K562 (cell line): ENCODE measurements at places on chromosomes 12 and 14. TPM values are rescaled to one million over a fixed set of nuclear protein-coding genes. Genes with fewer than 3 reads are reported as not detected.

LYZ gene
- total RNA-seq = 31.9 and 32.0 TPM in 2 replicates

KRT82 gene
- total RNA-seq = not detected in 2 replicates

KRT75 gene
- not detected in 2 replicates for total RNA-seq

GPR162 gene
- total RNA-seq = 1.4 and 1.7 TPM in 2 replicates

SIX6 gene
- not detected in 2 replicates for total RNA-seq

SLC35F4 gene
- not detected in 2 replicates for total RNA-seq

CARMIL3 gene
- total RNA-seq = 0.11 TPM in 1 of 2 replicates, not detected in the other

FLRT2 gene
- total RNA-seq = 0.02 and 0.04 TPM in 2 replicates

MANSC4 gene
- total RNA-seq = not detected in 2 replicates

DNAJC22 gene
- total RNA-seq = 0.62 and 0.69 TPM in 2 replicates

GRCh38 chr12:116263844-116264243, 13.6 kb downstream of the MED13L start:
- no peaks in the 10 kb centered on the region for H3K27me3 ChIP-seq
- DNase-seq = no peak
- peaks cover 5% of the 10 kb centered on the region; the same call in 1 of the 2 replicates for H3K4me1 ChIP-seq
- no peak overlapping the region for H3K4me3 ChIP-seq

DNA sequence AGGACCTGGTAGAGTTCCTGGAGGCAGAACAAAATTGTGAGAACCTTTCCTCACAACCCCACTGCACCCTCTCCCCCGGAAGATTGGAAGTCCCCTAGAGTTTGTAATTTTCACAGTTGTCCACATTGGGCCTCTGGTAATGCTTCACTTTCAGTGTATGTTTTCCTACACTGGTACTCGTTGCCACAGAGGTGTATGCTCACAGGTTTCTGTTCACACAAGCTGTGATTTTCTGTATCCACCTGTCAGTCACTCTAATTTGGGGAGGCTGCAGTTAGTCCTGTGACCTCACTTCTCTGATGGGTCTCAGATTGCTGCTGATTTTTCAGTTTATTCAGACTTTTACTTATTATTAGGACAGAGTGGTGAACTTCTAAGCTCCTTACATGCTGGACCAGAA, 66.4 kb upstream of the BMP4 start:
- no peaks in the 10 kb centered on the region for H3K4me1 ChIP-seq
- H3K27me3 ChIP-seq = no peaks in the 10 kb centered on the region
- no peaks in the 10 kb centered on the region for H3K36me3 ChIP-seq
- no peak overlapping the region for H3K27ac ChIP-seq
- no peak for DNase-seq
- H3K4me3 ChIP-seq = no peak overlapping the region

DNA sequence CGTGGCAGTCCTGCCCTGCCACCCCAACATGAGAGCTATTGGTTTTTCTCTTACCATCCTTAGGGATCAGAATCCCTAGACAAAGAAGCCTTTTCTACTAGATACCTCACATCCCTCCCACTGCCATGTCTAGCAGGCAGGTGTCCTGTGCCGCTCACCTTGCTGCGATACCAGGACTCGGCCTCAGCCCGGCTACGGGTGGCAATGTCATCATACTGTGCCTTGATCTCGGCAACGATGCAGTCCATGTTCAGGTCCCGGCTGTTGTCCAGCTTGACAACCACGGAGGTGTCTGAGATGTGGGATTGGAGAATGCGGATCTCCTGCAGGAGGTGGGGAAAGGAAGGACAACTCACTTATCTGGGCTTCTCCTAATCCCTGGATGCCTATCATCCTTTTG, 4.5 kb downstream of the KRT83 start:
- H3K4me3 ChIP-seq = no peak overlapping the region
- H3K36me3 ChIP-seq = no peaks in the 10 kb centered on the region
- H3K4me1 ChIP-seq = no peaks in the 10 kb centered on the region

DNA sequence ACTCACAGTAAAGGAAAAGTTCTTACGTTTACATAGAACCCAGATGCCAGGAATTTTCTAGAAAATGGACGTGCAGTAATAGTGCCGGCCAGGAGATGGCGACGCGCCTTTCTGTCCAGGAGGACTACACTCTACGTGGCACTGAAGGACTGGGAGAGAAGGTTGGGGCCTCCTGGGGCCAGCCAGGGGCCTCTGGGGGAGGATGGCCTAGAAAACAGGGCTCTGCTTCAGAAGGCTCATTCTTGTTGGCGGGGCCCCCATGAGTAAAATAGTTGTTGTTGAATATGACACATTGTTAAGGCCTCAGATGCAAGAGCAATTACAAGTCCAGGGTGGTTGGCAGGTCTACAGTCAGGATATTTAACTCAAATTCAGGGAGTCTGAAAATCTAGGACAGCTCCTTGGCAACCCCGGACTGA, 120.1 kb upstream of the MAX start:
- H3K36me3 ChIP-seq = no peaks in the 10 kb centered on the region
- H3K4me3 ChIP-seq = no peak overlapping the region
- DNase-seq = peak; percentile 52

DNA sequence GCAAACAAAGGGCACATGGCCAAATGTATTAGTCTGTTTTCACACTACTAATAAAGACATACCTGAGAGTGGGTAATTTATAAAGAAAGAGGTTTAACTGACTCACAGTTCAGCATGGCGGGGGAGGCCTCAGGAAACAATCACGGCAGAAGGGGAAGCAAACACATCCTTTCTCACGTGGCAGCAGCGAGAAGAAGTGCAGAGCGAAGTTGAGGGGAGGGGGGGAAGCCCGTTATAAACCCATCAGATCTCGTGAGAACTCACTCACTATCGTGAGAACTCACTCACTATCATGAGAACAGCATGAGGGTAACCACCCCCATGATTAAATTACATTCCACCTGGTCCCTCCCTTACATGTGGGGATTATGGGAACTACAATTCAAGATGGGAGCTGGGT, 66.1 kb downstream of the ST8SIA1 start:
- DNase-seq = no peak
- no peak overlapping the region for H3K4me3 ChIP-seq
- no peaks in the 10 kb centered on the region for H3K36me3 ChIP-seq
- H3K27me3 ChIP-seq = no peaks in the 10 kb centered on the region

- no peak overlapping the region for H3K27ac ChIP-seq
- no peaks in the 10 kb centered on the region for H3K36me3 ChIP-seq
- DNase-seq = no peak
- H3K4me3 ChIP-seq = no peak overlapping the region
Observed at GRCh38 chr14:61109288-61109687, 128.2 kb downstream of the SLC38A6 start.

DNA sequence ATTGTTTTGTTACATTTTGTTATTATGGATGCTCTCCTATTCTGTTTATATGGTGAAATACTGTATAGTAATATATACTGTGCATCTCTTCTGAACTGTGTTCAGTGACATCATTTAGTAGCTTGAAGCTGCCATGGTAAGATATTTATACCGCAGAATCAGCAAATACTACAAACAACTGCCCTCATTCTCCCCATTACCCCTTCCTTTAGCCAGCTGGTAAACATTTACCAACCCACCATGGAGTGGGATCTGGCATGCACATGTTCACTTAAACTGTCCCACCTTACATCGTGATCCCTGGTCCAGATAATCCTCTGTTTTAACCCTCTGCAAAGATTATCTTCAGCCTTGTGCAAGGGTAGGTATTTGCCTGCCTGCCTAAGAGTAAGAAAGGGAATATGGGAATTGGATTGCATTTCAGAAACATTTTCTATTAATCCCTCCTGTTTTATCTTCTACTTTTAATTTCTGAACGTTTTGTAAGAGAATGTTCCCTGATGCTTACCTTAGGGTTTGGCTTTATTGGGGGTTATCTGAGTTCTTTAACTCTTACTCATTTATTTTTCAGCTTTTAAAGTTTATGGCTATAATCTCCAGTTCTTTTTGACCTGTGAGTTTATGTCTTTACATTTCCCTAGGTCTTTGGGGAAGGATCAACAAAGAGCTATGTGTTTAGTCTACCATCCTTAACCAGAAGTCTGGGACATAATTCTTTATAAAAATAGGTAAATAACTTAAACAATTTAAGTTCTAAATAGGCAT, 46.5 kb downstream of the FBXO34 start:
- peaks cover 22% of the 10 kb centered on the region for H3K36me3 ChIP-seq
- H3K4me3 ChIP-seq = no peak overlapping the region

GRCh38 chr12:98403385-98403784, 112.0 kb upstream of the TMPO start:
- no peak overlapping the region for H3K27ac ChIP-seq
- DNase-seq = no peak
- H3K4me3 ChIP-seq = no peak overlapping the region
- no peaks in the 10 kb centered on the region for H3K27me3 ChIP-seq
- H3K36me3 ChIP-seq = no peaks in the 10 kb centered on the region
- H3K4me1 ChIP-seq = peaks cover 14% of the 10 kb centered on the region; the same call in 2 of the 3 replicates

DNA sequence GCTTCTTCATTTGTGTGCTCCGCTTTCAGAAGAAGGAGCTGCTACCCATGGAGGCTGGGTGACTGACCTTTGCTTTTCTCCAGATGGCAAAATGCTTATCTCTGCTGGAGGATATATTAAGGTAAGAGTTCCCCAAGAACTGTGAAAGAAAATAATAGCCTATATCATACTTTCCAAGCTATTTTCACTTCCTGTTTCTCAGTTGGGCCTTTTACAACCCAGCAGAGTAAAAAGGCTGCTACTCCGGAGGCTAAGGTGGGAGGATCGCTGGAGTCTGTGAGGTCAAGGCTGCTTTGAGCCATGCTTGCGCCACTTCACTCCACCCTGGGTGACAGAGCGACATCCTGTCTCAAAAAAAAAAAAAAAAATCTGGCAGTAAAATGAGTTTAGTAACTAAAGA, 82.1 kb downstream of the APAF1 start:
- H3K36me3 ChIP-seq = peaks cover 19% of the 10 kb centered on the region
- no peak for DNase-seq
- no peaks in the 10 kb centered on the region; the same call in 2 of the 3 replicates for H3K4me1 ChIP-seq
- H3K27ac ChIP-seq = no peak overlapping the region

- no peak for DNase-seq
- no peak overlapping the region for H3K4me3 ChIP-seq
- no peaks in the 10 kb centered on the region for H3K4me1 ChIP-seq
- no peaks in the 10 kb centered on the region for H3K36me3 ChIP-seq
- H3K27ac ChIP-seq = no peak overlapping the region
Observed at GRCh38 chr12:2385529-2385928, 332.7 kb downstream of the CACNA1C start.

DNA sequence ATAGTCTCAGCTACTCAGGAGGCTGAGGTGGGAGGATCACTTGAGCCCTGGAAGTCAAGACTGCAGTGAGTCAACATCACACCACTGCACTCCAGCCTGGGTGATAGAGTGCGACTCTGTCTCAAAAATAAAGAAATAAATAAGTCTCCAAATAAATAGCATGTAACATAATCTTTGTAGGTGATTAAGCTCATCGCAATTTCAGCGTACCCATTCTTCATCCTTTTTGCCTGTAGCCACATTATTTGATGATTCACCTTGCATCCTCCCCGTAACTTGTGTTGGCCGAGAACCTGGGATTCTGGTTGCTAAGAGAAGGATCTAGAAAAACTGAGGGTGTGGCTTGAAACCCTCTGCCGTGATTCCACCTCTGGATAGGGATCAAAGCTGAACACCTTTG, 115.1 kb downstream of the GALC start:
- H3K27ac ChIP-seq = no peak overlapping the region
- no peaks in the 10 kb centered on the region for H3K36me3 ChIP-seq
- no peak for DNase-seq
- H3K4me3 ChIP-seq = no peak overlapping the region
- no peaks in the 10 kb centered on the region for H3K27me3 ChIP-seq

GRCh38 chr12:64716839-64717455, 42.3 kb downstream of the GNS start:
- DNase-seq = no peak
- H3K4me3 ChIP-seq = no peak overlapping the region
- peaks cover 3% of the 10 kb centered on the region for H3K4me1 ChIP-seq
- peaks cover 39% of the 10 kb centered on the region for H3K36me3 ChIP-seq
- H3K27me3 ChIP-seq = no peaks in the 10 kb centered on the region
- no peak overlapping the region for H3K27ac ChIP-seq

- no peaks in the 10 kb centered on the region for H3K4me1 ChIP-seq
- H3K27ac ChIP-seq = no peak overlapping the region
- H3K4me3 ChIP-seq = no peak overlapping the region
Observed at GRCh38 chr12:80412343-80412953, 31.6 kb upstream of the PTPRQ start.

- no peaks in the 10 kb centered on the region for H3K4me1 ChIP-seq
- H3K36me3 ChIP-seq = no peaks in the 10 kb centered on the region
- no peak overlapping the region for H3K27ac ChIP-seq
- no peak for DNase-seq
Observed at GRCh38 chr14:63960926-63961567, 108.2 kb downstream of the SYNE2 start.

GRCh38 chr12:71335151-71335962, 104.2 kb upstream of the LGR5 start:
- no peaks in the 10 kb centered on the region for H3K4me1 ChIP-seq
- H3K27ac ChIP-seq = no peak overlapping the region
- DNase-seq = no peak
- no peaks in the 10 kb centered on the region for H3K27me3 ChIP-seq
- H3K4me3 ChIP-seq = no peak overlapping the region
- H3K36me3 ChIP-seq = no peaks in the 10 kb centered on the region

DNA sequence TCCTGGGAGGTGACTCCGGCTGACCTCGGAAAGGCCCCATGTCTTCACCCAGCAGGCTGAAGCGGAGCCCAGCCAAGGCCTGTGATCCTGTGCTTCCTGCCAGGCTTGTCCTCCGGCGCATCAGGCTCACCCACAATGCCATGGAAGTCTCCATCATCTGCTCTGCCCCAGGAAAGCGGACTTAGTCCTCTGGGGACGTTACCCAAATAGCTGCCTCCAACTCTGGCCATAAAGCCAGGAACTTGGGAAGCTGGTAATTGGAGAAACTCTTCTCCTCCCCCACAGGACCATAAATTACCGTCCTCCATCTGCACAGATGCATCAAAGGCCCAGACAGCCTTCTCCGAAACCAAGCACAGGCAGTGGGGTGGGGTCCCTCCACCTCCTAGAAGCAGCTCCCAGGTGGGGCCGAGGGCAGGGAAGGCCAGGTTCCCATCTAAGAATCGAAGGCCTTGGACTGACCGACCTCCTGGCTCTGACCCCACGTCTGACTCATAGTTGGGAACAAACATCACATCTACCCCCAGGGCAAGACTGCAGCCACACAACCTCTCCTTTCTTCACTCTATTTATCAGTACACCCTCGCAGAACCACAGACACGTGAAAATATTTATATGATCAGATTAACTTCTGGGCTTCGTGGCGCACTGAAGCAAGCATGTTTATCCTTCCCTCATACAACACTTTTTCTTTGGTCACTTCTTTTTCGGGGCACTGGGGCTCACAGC, 56.4 kb downstream of the PITPNM2 start:
- H3K27ac ChIP-seq = no peak overlapping the region
- no peaks in the 10 kb centered on the region for H3K36me3 ChIP-seq
- peak; percentile 44 for DNase-seq
- H3K4me3 ChIP-seq = no peak overlapping the region
- H3K27me3 ChIP-seq = no peaks in the 10 kb centered on the region

DNA sequence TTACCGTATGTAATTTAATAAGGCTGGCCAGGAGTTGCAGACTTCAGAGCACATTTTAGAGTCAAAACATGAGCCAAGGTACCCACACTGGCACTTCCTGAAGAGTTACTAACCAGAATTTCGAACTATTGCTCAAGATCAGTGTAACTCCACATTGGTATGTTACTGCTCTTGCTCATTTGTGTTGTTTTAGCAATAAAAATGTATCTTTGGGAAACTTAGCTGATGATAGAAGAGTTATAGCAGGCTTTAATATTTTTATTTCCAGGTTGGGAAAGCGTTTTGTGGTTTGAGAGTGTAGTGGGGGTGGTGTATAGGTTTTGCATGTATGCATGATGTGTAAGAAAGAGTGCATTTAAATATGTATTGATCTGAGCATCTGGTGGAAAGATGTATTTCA, 96.6 kb downstream of the SCN8A start:
- no peak overlapping the region for H3K27ac ChIP-seq
- no peaks in the 10 kb centered on the region; the same call in 1 of the 2 replicates for H3K27me3 ChIP-seq
- no peak for DNase-seq
- H3K4me1 ChIP-seq = no peaks in the 10 kb centered on the region
